ENCODE measurements at places on chromosomes 5 and 9.

DNA sequence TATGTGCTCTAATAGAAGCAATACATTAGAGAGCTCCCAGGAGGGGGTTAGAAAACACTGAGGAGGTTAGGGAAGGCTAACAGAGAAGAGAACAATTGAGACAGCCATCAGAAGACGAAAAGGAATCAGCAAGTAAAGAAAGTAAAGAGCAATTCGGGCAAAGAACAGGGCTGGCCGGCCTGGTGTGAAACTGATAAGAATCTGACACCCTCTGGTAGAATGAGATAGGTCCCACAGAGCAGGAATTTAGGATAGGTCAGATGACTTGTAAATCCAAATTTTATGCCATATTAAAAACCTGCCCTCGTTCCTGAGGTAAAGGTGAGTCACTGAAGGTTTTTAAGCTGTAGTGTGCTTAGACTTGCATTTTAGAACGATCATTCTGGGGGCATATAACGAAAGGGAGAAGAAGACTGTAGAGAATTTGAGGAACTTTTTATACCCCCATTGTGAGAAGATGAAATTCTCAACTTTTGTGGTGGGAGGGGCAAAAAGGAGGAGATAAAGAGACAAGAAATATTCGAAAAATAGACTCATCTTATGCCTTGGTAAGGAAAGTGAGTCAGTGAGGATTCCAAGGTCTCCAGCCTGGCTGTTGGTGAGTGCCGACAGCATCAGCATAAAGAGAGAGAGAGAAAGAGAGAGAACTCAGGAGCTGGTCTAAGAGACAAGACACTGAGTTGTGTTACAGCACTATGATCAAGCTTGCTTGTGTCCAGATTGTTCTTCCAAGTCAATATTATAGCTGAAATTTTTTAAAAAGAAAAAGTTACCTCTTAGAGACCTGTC, 51.3 kb downstream of the TMEM167A start:
- DNase-seq = no peak

DNA sequence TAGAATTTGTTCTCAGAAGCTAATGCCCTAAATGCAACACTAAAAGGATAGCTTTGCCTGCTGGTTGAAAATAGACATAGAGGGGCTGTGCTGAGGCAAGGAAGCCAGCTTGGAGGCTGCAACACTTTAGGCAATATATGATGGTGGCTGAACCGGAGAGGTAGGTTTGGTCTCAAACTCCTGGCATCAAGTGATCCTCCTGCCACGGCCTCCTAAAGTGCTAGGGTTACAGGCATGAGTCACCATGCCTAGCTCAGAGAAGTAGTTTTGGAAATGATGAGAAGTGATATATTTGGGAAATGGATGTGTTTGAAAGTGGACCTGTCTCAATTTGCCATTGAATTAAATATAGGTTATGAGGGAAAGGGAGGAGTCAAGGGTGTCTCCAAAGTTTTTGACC, 10.0 kb downstream of the DUSP1 start:
- no peak for DNase-seq

DNA sequence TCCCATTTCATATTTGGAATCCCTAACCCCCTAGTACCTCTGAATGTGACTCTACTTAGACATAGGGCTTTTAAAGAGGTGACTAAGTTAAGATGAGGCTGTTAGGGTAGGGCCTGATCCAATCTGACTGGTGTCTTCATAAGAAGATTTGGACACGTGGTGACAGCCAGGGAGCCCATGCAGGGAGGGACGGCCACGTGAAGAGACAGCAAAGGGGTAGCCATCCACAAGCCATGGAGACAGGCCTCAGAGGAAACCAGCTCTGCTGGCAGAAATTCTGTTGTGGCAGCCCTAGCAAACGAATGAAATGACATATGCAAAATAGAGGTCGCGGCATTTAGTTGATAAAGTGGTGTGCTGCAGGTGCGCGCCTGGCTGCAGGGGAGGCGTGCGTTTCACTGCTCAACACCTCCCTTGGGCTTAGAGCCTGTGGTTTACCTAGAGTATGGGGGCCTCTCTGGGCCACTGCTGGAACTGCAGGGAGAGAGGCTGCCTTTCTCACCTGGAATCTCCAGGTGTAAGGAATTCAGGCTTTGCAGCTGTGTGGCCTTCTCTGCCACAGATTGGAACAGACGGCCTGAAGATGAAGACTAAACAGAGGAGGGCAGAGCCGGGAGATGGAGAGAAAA, 7.1 kb upstream of the AFAP1L1 start:
- peak; percentile 84 for DNase-seq

DNA sequence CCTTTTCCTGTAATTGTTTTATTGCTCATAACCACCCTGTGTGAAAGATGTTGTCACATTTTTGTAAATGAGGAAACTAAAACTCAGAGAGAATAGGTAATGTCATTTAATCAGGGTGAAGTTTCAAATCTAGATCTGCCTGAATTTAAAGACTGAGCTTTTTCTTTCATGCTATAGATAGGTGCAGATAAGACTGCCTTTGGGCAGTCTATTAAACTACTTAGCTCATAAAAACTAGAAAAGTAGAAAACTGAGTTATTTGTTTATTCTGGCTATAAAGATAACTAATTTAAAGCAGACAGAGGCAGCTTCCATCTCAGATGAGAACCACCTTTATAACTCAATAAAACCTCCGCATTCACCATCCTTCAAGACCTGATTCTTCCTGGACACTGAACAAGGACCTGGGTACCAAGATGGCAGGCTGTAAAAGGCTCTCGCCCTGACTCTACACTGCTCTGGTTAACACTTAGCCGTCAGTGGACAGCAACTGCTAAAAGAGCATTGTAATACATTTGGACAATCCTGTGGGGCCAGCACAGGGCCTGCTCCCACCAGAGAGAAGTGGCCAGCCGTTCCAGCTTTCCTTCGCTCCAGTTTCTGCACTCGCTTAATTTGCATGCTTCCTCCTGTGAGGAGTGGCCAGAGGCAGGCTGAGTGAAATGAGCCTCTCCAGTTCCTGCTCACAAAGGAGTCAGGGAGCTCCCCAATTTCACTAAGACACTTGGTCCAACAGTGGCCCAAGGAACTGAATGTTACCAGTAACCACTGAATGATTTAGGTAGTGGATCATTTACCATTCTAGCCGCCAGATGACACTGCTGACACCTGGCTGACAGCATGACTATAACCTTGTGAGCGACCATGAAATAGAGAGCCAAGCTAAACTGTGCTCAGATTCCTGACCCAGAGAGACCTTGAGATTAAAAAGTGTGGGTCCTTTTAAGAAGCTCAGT, 566.4 kb downstream of the EFNA5 start:
- DNase-seq = no peak

DNA sequence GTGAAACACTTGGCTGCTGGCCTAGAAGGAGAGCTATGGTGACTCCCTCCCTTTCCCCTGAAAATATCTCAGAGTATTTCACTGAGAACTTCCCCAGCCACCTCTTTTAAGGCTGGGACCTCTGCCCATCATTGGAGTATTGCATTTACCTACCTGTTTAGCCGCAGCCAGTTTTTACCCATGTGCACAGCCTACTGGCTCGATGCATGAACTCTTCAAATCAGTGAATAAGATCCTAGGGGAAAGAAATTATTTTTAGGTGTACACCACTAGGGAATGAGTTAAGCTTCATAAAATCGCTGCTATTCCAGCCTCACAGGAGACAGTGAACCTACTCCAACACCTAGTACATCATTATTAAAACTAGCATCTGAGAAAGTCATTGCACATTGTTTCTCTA, 16.8 kb upstream of the FAM174A start:
- DNase-seq = no peak

- DNase-seq = no peak
Observed at GRCh38 chr5:79547982-79548381, 34.0 kb upstream of the HOMER1 start.

DNA sequence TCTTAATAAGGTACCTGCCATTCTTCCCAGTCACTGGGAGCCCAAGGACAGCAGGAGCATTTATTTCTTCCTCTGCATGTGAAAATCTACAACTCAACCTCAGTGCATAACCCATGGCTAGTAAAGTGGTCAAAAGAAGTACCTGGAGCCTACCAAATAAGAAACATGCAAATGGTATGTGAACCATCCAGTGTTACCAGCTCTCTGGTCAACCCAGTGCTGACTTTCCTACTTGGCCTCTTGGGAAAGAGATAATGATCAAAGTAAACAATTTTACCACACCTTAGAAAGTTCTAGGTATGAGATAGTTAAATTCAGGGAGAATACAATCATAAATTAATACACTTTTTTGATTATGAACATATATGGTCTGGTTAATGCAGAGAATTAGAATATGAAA, 325.6 kb downstream of the ENC1 start:
- no peak for DNase-seq

GRCh38 chr5:54883374-54884194, 101.8 kb downstream of the ESM1 start:
- DNase-seq = no peak

- DNase-seq = no peak
Observed at GRCh38 chr5:98631311-98632054, 142.0 kb upstream of the RGMB start.

GRCh38 chr5:156359476-156359875, 32.5 kb downstream of the SGCD start:
- no peak for DNase-seq

DNA sequence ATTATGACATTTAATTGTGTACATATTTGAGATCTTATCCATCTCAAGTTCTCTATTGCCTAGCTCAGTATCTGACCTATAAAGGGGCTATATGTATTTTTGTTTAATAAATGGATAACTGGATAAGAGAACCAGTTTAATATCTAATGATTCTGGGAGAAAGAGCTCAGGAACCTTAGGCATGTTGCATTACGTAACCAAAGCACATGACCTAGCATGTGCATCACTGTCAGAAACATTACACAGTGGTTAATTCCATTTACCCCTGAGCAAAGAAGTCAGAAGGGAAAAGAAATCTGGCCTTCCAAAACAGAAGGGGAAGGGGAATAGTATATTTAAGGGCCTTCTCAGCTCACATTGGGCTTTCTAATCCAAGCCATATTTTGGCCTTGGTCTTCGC, 12.3 kb downstream of the PAPPA start:
- DNase-seq = no peak

- no peak for DNase-seq
Observed at GRCh38 chr5:138163721-138164120, 14.7 kb downstream of the BRD8 start.

- DNase-seq = no peak
Observed at GRCh38 chr5:137933491-137933911, 44.2 kb downstream of the PKD2L2 start.

GRCh38 chr9:16683326-16683725, 187.1 kb downstream of the BNC2 start:
- DNase-seq = no peak

DNA sequence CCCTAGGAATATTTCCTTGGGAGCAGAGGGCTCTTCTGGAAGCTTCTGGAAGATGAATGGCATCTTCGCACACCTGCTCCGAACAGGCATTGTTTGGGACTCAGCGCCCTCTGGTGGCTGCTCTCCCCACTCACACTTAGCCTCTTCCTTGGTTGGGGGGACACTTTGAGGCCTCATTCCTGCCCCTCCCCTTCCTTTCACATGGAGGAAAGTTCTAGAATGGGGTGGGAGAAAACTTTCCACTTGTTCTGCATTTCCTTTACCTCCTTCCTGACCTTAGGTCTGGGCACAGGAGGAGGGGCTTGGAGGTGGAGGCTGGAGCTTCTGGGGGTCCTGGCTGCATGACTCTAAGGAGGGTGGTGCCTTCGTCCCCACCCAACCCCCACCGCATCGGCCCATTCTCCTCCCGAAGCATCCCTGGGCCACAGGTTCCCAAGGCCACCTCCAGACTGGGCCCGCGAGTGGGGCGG, 19.3 kb upstream of the SMIM32 start:
- peak; percentile 57 for DNase-seq
